ENCODE measurements at places on chromosomes 1 and 21.
A peak's percentile ranks its signal among the peaks of the same experiment; 100 is the strongest.

- no peak for DNase-seq
These were observed 20.3 kb downstream of the ZMYM4 start for GRCh38 chr1:35288761-35289160.

DNA sequence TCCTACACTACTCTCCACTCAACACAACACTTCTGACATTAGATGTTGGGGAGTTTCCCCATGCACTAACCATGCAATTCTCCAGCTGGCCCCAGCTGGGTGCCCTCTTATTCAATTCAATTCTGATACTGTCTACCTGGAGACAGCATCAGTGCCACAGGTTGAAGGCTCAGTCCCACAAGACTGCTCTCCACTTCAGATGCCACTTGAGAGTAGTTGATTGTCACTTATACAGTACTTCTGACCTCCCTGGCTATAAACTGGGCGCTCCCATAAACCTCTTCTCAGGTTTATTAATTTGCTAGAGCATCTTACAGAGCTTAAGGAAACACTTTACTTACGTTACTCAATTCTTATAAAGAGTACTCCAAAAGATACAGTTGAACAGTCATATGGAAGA lies 442.3 kb downstream of the LRRIQ3 start:
- no peak for DNase-seq

- DNase-seq: no peak
These were observed 87.5 kb downstream of the FGGY start for GRCh38 chr1:59384443-59384842.

DNA sequence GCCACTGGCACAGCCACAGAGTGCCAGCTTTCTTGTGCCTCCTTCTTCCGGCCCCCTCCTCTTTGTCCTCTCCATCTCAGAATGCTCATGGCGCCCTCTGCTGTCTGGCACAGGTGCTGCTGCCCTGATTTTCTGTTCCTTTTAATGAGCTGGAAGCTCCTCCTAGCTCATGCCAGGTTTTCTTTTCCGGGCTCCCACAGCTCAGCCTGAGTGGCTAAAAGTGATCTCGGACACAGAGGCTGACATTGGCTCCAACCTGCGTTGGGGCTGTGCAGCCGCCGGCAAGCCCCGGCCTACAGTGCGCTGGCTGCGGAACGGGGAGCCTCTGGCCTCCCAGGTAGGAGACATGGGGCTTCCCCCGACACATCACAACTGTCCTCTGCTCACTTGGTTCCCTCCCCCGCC lies 18.7 kb downstream of the CNTN2 start:
- DNase-seq: peak; percentile 12

DNA sequence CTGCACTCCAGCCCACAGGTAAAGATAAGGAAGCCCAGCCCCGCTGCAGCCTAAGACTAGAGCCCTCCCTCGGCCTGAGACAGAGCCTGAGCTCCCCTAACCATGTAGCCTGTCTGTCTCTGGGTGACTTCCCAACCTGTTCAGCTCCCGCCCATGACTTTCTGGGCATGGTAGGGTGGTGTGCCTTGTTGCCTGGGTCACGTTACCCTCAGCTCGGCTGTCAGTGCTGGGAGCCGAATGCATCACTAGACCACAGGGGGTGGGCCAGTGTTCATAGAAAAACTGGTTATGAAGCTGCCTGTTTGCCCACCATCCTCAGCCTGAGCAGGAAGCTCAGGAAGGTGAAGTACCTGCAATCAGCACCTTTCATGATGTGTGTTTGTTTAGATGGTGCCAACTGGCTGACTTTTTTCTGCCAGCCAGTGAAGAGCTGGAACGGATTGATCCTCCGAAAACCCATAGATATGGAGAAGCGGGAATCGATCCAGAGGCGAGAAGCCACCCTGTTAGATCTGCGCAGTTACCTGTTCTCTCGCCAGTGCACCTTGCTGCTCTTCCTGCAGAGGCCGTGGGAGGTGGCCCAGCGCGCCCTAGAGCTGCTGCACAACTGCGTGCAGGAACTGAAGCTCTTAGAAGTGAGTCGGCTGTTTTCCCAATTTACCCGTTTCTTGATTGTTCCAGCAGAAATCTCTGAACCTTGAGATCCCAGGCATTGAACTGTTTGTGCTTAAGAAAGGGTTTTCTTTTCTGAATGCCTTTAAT lies 43.9 kb upstream of the PWP2 start:
- no peak for DNase-seq

DNA sequence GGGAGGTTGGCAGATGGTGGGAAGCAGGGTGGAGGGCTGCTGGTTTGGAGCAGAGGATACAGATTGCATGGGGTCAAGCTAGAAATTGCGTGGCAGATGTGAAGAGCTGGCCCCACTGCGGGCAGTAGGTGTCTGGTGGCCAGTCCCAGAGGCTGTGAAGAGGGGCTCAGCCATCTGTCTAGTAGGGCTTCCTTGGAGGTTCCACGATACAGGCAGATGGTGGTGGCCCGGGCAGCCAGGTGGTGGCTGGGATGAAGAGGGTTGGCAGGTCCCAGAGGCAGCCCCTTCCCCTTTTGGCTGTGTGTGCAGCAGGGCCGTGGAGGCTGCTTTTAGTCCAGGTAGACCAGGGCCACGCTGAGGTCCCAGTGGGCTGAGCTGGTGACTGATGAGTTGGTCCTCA lies 16.6 kb downstream of the PSEN2 start:
- no peak for DNase-seq

- DNase-seq: no peak
These were observed 29.6 kb downstream of the GNB1 start for GRCh38 chr1:1861339-1861730.

- no peak for DNase-seq
These were observed 7.2 kb downstream of the THEMIS2 start for GRCh38 chr1:27879374-27880082.

- no peak for DNase-seq
These were observed 53.5 kb upstream of the CTTNBP2NL start for GRCh38 chr1:112342558-112342957.

DNA sequence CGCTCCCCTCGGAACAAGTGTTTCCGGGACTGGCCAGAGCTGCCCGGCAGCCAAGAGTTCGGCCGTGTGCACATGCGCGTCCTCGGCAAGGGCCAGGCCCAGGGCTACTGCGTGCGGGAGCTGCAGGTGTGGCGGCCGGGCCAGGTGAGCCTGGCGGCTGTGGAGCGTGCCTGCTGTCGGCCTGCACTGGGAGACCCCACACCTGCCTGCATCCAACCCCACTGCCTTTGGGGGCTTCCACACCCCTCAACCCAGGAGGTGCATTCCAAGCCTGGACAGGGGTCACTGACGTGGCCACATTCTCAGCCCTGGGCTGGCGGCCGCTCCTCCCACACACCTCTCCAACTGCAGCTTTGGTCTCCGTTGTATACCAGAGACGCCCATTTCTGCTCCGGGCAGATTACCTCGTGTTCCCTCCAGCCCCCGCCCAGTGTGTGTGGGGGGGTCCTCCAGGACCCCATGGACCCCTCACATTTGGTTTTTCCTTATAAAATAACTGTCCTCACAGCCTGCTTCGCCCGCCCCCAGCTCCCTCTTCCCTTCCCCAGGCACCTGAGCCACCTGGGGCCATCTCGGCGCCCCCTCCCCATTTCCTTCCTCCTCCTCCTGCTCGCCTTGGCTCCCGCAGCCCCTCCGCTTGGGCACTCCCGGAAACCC lies 6.1 kb downstream of the RNF223 start:
- no peak for DNase-seq

DNA sequence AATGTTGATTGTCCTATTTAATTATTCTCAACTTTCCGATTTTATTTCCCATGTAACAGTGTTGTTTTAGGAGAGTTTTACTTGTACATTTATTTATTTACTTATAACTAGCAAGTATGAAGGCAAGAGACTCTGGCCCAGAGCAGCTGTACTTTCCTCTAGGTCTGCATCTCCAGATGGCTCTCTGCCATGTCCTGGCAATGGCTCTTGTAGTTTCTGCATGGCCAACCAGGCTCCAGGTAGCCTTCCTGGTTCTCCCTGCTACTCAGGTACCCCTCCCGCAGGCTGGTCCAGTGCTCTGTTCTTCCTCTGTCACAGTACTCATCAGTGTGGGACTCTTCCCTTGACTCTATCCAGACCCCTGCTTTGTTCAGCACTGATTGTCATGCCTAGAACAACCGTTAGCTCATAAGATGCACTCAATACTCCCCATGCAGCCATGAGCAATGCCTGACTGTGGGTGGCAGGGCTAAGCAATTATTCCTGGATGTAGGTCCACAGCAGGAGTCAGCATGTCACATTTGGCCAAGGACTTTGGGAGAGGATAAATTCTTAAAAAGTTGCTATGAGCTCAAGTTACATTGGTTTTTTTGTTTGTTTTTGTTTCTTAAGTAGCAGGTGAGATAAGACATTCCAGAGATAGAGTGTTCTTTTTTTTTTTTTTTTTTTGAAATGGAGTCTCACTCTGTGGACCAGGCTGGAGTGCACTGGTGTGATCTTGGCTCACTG lies 10.9 kb upstream of the IL20 start:
- DNase-seq: no peak

DNA sequence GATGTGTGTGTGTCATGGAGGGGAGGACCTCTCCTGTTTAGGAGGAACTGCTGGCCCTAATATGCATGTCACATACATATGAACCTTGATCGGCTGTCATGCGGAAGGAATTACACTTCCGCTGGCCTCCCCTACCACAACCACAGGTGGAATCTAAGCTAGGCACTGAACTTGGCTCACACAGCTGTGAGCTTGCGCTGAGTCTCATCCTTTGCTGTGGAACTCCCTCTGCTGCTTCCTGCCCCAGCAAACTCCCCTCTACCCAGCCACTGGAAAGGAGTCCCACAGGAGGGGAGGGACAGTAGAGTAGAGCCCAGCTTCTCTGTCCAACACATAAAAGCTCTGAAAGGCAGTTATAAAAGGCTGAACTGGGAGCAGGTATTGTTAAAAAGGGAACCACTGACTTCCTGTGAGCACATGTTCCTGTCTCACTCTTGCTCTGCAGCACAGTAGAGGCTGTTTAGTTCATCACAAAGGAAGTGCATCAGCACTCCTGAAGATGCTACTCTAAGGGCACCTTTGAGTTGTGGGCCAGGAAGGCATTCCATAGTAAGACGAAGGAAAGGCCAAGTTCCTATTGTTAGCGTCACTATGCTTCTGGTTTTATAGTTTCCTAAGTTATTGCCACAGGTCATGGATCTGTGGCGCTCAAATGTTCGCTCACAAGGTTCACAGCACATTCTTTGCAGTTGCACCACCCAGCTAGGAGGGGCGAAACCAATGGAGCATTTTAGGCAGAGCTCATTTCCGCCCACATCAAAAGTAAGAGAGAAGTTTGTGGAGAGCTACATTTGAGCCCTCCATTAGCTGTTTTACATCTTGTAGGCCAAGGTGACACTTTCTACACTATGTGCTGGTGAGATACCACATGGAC lies 17.7 kb upstream of the PTPRC start:
- DNase-seq: no peak

- no peak for DNase-seq
These were observed 537.4 kb upstream of the ZRANB2 start for GRCh38 chr1:71618191-71618590.

GRCh38 chr1:24451746-24452145 lies 36.1 kb downstream of the NIPAL3 start:
- no peak for DNase-seq
